SHP77 (cell line): ENCODE measurements at places on chromosomes 2 and 18.
A peak's percentile ranks its signal among the peaks of the same experiment; 100 is the strongest.

GRCh38 chr2:56334622-56335021 lies 150.8 kb downstream of the CCDC85A start:
- DNase-seq, result no peak

DNA sequence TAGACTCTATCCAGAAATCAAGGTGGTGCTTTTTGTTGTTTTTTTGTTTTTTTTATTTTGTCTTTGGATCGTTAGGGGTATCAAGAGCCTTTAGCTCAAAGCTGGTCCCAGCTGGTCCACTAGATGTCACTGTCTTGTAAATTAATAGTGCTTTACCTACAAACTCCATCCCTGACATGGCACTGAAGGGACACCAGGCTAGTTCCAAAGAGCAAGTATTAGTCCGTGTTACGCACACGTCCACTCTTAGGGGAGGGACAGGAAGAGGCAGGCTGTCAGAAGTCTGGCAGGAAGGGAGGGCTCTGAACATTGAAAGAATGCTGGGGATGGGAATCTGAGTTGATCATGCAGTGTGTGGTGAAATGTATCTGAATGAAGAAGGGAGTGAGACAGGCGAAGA lies 85.9 kb upstream of the CCBE1 start:
- peak; percentile 72 for DNase-seq

- DNase-seq, result no peak
Measured at GRCh38 chr18:7541835-7542234, 25.3 kb upstream of the PTPRM start.

DNA sequence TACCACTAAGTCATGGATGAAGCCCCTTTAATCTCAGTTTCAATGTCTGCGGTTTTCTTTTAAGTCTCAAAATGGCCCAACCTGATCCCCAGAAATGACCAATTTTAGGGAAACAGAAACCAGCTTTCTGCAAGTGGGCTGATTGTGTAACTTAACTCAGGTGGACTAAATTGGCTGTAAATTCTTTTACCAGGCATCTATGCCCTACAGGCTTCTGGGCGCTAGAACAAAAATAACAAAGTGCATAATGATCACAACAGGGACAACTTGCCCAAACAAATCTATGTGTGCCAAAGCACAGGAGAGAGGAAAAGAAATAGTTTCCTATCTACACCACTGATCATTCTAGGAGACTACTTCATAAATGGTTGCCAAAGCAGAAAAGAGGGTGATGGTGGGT lies 112.3 kb upstream of the SETBP1 start:
- no peak for DNase-seq

GRCh38 chr18:10247021-10247741 lies 207.3 kb upstream of the APCDD1 start:
- no peak for DNase-seq

- DNase-seq, result peak; percentile 43
Measured at GRCh38 chr18:63157293-63158011, 162.1 kb downstream of the BCL2 start.

DNA sequence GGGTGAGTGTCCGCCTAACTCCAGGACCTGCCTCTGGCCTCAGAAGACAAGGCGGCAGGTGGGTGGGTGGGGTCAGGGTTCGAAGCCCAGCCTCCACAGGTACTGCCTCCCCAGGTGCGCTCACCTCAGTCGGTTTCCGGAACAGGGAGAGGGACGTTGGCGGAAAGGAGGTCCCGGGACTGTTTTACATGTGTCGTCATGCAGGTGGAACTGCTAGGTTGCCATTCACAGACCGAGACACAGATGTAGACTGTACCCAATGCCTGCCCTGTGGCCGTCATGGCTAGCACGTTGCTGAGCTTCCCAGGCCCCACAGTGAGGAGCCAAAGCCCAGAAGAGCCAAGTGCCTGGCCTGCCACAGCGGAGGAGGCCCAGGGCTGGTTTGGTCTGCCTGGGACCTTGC lies 284.0 kb upstream of the HS6ST1 start:
- no peak for DNase-seq

DNA sequence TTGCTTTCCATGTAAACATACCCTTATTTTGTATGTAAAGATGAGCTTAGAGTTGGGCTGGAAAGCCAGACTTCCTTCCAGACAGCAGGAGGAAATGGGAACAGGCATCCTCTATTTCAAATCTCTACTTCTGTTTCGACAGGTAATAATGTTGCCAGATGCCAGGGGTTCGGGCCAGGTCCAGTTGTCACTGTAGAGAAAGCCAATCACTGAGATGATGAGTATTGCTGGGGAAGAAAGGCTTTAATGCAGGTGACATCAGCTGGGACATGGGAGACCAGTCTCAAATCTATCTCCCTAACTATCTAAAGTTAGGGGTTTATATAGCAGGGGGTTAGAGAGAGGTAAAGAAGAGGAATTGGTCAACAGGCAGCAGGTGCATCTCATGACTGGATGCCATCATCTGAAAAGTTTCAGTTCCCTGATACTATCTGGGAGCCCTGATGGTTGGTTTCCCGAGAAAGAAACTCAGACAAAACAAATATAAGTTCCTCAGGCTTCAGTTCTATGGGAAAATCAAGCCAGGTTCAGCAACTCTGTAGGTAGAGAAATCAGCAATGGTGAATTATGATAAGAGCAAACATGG lies 9.3 kb upstream of the MTCL1 start:
- DNase-seq, result no peak

DNA sequence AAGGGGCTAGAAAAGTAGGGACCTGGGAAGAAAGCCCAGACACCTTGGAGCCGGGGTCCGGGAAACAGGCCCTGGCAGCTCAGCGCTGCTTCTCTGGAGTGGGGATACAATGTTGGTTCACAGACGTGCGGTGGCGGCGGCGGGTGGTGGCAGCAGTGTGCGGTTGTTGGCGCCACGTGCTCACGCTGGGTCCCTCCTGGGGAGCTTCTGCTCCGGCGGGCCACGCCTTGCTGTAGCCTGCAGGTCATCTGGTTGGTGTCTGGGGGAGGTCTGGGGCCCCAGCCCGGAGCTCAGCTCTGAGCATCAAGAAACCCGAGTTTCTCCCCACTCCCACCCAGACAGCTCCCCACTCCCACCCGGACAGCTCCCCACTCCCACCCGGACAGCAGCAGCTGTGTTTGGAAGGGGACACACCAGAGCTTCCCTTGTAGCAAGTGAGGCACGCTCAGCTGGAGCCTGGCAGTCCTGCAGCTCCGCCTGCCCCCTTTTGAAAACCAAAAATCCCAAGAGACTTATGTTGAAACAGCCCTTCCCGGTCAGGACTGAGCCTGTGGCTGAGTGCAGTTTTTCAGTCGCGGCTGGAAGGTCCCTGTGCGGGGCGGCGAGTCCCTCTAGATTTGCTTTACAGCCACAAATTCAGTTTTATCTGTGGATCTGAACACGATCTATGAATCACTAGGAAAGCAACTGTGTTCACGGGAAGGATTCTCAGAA lies 46.9 kb downstream of the NFATC1 start:
- no peak for DNase-seq

- DNase-seq, result no peak
Measured at GRCh38 chr2:152189622-152190495, 14.3 kb upstream of the STAM2 start.

- no peak for DNase-seq
Measured at GRCh38 chr2:232139171-232139594, 177.7 kb downstream of the DIS3L2 start.

GRCh38 chr18:40371673-40372072 lies 1583.4 kb upstream of the PIK3C3 start:
- no peak for DNase-seq

DNA sequence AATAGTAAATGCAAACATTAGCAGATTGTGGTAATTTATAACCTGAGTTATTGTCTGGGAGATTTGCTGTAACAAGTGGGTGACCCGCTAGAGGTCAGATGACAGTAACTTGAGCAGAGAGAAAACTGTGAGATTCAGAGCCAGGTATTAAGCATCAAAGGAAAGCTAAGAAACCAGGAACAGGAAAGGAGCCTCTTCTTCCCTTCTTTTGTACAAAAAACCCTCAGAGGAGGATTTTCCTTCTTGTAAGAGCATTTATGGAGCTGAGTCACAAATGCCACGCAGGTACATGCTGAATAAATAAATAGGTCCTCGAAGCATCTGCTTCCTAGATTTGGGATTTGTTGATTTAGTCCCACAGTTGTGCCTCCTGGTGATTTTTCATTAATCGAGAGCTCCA lies 146.5 kb downstream of the SH3BP4 start:
- DNase-seq, result no peak

DNA sequence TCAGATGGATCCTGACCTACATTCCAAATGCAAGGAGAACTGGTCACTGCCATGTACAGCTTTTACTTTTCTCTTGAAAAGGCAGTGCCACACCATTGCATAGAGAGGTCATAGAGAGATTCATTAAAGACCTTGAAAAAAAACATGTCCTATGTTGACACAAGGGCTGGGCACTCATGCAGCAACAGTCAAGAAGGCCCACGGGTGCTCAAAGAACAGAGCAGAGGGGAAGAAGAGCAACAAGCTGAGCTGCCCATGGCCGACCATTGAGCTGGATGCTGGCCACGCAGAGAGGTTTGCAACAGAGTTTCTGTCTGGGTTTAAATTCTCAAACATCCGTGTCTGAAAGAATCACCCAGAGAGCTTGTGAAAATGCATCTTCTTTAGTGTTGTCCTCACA lies 99.1 kb downstream of the ADD2 start:
- DNase-seq, result no peak

GRCh38 chr18:48781988-48782363 lies 168.8 kb downstream of the SMAD7 start:
- no peak for DNase-seq

- no peak for DNase-seq
Measured at GRCh38 chr2:165888171-165888570, 65.4 kb downstream of the TTC21B start.
